ENCODE measurements at places on chromosomes 6 and 20.

GRCh38 chr6:159043947-159044346 lies 844 bp downstream of the TAGAP start:
- DNase-seq, result peak; percentile 49

DNA sequence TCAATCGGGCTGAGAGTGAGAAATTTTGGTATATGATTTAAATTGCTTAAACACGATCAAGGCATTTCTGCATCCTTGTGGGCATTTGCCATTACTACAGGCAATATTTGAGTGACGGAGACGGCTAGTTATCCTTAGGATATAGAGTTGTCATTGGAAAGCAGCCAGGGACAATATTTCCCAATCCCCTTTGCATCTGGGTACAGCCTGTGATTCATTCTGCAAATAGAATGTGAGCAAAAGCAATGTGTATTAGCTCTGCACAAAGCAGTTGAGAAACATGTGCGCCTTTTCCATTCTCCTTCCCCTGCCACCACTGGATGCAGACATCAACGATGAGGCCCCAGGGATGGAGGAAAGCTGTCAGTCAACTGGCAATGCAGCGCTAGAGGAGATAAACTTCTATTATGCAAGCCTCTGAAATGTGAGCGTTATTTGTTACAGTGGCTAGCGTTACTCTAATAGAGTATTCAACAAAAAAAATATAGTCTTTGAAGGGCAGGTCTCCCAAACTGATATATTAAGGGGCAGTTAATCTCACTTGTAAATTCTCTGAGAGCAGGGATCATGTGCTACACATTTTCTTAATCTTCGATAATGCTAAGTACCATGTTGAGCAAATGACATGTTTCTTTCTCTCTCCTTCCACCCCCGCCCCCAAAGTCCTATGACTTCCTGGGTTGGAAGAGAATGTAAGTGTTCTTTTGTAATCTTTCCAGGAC lies 37.1 kb upstream of the NCOA3 start:
- DNase-seq, result no peak

- DNase-seq, result no peak
Observed at GRCh38 chr6:170264086-170264485, 26.8 kb downstream of the DLL1 start.

DNA sequence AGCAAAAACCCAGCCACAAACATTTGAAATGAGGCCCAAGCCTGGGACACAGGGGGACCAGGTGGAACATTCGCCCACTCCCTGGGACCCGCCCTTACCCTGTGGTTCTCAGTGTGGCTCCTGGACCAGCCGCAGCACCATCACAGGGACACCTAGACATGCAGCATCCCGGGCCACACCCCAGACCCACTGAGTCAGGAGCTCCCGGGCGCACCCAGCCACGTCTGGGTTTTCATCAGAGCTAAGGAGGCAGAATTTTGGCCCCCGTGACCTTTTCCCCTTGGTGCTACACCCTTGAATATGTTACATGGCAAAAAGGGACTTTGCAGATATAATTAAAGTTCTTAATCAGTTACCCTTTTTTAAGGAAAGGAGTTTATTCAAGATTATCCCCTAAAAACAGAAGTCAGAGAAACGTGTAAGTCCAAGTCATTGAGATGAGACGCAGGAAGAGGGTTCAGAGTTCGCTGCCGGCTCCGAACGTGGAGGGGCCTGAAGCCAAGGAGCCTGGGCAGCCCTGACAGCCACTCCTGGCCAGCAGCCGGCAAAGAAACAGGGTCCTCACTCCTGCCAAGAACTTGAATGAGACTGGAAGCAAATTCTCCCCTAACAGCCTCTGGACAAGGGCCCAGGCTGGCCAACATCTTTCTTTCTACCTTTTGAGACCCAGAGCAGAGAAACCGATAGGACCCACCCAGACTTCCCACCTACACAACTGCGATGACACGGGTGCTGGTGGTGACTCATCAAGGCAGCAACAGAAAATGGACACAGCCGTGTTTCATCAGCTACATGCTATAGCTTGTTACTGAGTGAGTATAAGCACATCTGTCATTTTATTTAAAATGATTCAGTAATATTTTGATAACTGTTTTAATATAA lies 25.3 kb downstream of the BFSP1 start:
- peak; percentile 49 for DNase-seq

DNA sequence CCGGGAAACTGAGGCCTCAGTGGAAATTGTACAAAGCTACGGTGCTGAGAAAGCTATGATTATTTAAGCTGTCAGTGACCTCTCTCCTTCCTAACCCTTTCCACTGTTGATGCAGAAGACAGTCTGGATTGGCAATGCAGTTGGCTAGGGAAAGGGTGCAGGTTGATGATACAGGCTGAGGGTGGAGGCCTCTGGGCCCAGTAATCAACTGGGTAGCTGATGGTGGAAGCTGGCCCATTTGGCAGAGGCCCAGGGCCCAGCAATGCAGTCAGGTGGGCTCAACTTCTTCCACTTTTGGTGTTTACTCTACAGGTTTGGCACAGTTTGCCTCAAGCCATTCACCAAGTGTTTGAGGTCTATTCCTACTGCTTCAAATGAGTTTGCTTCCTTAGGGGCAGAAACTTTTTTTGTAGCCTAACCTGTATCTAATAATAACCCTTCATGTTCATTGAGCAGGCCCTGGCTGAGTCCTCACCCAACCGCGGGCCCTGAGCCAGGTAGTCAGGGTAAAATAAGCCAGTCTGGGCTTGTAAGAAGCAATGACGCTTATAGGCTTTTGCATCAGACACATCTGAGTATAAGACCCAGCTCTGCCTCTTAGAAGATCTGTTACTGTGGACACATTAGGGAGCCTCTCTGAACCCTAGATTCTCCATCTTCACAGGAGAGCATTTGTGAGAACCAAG lies 12.1 kb downstream of the BCL2L1 start:
- DNase-seq, result no peak

DNA sequence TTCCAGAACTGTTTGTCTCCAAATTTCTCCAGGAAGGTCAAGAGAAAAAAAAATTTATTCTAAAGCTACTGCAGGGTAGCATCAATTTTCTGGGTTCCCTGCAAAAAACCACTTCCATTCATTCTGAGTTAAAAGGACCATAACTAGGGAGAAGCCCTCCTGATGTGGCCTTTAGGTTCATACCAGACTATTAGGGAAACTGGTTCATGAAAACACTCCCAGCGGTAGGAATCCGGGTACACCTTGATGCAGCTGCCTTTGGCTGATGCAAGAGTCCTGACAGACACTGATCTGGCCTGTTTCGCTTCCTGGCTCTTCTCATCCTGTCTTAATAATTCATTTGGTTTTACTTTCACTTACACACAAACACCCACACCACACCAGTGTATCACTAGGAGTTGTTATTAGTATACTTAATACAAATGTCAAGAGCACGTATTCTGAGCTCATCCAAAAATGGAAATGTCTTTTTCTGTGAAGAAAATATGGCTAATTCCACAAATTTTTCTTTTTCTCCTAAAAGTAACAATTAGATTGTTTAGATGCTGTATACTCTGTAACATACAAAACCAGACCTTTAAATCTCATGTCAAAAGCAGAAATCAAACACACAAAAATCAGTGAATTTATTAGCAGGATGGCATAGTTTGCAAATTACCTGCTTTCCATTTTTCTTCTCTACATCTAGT lies 38.4 kb upstream of the ARHGAP18 start:
- peak; percentile 90 for DNase-seq
